ENCODE measurements at places on chromosomes 5 and 9.
A peak's percentile ranks its signal among the peaks of the same experiment; 100 is the strongest.

- DNase-seq = no peak
Measured at GRCh38 chr5:133347039-133347438, 265.3 kb downstream of the FSTL4 start.

DNA sequence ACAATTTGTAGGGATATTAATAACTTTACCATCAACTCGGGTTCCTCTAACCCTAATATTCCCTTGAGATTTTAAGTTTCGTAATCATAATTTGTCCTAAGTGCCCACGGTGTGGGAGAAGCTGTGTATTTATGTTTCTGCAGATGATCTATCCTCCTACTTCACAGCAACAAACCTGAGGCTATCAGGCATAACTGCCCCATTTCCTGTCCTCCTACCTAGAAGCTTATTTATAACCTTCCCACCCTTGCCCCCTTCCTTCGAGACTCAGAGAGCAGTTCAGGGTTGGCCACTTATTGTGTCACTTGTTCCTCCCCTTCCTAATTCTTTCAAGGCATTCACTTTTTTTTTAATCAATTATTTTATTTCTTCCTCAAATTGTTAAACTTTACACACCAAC, 29.6 kb upstream of the LCP2 start:
- DNase-seq = no peak

- no peak for DNase-seq
Measured at GRCh38 chr5:113897748-113898147, 384.3 kb downstream of the YTHDC2 start.

GRCh38 chr5:122192497-122193496, 63.5 kb downstream of the ZNF474 start:
- peak; percentile 74 for DNase-seq

GRCh38 chr5:4384649-4385048, 755.5 kb upstream of the ADAMTS16 start:
- no peak for DNase-seq

DNA sequence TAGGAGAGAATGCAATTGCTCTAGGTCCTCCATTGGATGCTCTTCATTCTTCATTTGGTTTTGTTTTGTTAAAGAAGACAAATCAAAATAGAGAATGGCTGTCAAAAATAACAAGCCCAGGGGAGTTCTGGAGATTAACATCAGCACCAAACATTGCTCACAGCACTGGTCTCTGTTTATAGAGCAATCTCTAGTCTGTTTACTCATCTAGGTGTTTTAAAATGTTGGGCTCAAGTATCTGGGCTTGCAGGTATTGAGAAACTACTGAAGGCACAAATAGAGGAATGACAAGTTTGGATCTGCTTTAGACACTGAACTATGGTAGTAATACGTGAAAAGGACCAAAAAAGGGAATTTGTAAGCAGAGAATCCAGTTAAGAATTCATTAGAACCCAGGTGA, 77.0 kb upstream of the TMC1 start:
- DNase-seq = no peak

DNA sequence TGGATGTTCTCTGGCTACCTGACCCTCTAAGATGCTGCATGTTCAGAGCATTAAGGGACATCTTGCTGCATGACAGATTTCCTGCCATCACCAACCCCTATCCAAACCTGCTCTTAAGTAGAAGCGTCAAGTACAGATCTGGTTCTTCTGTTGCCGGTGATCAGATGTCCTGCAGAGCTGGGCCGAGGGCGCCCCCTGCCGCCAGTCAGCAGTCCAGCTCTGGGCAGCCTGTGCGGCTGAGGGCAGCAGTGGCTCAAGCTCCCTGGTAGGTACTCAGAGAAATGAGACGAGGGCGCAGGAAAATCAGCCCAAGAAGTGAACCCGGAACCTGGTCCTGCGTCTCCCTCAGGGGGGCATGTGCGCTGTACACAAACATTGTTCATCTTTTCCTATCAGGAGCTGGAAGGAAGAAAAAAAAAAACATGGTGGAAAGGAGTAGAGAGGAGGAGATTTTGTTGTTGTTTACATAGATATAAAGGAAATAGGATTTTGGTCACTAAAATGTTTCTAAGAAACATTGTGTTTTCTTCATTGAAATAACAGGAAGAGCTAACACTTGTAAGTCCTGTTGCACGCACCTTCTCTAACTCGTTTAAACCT, 95.8 kb downstream of the CFAP90 start:
- no peak for DNase-seq

- DNase-seq = no peak
Measured at GRCh38 chr9:2300325-2300724, 285.2 kb downstream of the SMARCA2 start.

GRCh38 chr5:112870966-112871365, 9.9 kb downstream of the SRP19 start:
- no peak for DNase-seq

DNA sequence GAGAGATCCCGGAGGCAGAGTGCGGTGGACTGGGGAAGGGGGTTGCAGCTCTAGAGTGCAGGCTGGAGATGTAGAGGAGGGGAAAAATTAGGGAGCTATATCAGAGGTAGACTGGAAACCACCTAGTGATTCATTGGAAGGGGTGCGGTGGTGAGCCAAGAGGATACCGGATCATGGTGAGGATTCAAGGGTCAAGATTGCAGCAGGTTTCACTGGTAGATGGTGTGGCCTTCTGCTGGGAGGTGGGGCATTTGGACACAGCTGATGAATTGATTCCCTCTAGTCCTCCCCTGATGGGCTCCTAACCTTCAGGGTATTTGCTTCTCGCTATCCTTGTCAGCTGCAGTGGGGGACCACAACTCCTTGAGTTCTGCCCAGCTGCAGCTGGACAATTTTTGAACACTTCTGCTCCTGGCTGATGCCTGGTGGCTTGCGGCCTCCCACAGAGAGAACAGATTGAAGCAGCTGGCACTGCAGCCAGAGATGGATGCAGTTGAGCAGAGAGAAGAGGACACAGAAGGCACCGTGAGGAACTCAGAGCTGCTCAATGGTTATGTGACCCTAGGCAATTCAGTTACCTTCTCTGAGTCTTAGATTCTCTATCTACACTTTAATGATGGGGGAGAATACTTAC, 134.4 kb upstream of the ABCA1 start:
- no peak for DNase-seq

GRCh38 chr9:134223091-134223490, 58.7 kb upstream of the RNU6ATAC start:
- no peak for DNase-seq

- no peak for DNase-seq
Measured at GRCh38 chr9:107260437-107261081, 22.5 kb upstream of the RAD23B start.

DNA sequence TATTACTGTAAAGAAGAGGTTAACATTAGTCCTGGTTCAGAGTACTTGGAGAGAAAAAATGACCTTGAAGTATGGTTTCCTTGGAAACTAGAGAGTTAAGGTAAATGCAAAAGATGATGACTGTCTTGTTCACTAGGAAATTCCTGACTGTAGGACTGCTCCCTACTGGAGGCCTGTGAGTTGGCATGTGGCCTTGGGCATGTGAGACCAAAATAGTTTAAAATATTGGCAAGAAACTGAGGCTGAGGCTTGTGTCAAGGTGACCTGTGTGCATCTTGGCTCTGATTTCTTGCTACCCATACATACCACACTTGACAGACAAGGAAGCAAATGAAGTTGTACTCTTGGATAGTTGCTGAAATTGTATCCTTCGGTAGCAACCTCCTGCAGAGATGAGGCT, 96.5 kb downstream of the TARS1 start:
- DNase-seq = no peak

DNA sequence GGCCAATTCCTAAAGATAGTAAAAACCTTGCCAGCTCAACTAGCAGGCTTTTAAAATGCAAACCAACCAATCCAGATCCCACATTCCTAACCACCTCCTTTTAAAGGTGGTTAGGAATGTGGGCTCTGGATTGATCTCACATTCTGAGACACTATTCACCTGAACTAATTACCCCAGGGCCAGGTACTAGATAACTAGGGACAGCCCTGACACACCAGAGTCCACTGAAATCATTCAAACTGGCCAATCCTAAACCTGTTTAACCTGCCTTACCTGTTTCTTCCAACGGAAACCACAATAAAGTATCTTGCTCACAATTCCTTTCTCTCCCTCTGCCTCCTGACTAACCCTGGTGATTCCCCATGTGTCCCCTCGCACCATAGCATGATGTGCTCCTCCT, 168.3 kb upstream of the DMAC1 start:
- no peak for DNase-seq

GRCh38 chr5:72556351-72557166, 49.3 kb upstream of the ZNF366 start:
- DNase-seq = peak; percentile 51

DNA sequence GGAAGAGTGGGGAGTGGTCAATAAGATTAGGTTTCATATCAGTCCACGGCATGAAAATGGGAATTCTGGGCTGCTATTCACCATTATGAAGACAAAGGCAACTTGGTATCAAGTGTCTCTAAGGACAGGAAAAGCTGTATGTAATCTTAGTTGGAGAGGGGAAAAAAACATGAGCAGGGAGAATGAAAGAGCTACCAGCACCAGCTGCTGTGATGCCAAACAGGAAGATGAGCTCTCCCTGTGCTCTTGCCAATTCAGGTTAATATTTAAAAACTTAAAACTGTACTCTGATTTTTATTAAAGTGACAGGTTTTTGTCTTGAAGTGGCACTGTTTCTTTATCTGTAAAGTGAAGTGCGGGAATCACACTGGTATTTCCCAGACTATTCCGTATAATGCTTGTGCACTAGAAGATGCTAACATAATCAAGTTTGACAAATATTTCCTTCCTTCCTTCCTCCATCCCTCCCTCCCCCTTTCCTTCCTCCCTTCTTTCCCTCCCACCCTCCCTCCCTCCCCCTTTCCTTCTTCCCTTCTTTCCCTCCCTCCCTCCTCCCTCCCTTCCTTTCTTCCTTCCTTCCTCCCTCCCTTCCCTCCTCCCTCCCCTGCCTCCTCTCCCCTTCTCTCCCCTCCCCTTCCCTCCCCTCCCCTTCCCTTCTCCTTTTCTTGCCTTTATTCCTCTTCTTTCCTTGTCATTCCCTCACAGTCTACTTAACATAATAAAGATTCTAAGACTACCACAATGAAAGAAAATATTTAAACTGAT, 1383.0 kb upstream of the C9orf72 start:
- DNase-seq = no peak

GRCh38 chr5:124591583-124591982, 154.9 kb downstream of the ZNF608 start:
- no peak for DNase-seq

- DNase-seq = no peak
Measured at GRCh38 chr5:76667495-76667894, 44.3 kb upstream of the F2RL2 start.

GRCh38 chr5:122312591-122313406, 762 bp downstream of the SNCAIP start:
- DNase-seq = no peak

- no peak for DNase-seq
Measured at GRCh38 chr9:93161786-93162562, 22.0 kb upstream of the WNK2 start.

DNA sequence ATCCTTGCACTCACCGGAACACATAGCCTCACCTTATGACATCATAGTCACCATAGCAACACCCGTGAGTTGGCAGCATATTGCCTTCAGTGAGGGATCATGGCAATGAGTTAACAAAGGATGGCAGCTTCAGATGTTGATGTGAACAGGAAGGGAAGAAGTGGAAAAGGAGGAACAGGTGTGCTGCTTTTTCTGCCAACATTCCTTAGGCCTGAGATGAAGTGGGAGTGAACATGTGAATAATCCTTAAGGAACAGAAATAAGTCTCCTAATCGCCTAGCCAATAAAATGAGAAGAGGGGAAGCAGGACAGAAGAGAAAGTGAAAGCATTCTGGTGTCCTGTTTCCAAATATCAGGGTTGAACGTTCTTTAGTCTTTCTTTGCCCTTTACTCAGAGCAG, 360.0 kb downstream of the BRINP1 start:
- no peak for DNase-seq

DNA sequence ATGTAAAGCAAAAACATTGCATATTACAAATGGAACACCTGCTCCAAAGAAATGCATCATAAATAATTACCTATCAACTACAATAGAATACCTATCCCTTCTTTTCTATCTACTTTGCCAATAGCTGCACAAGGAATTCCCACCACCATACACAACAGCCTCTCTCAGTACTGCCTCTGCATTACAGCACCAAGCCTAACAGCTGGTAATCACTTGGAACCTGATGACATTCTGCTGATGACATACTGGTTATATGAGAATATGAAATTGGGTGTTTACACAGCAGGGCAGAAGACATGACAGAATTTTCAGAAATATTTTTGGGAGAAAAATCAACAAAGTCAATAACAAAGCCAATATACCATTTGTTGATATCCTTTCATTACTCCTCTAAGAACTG, 43.2 kb downstream of the PSMB7 start:
- DNase-seq = no peak

- DNase-seq = no peak
Measured at GRCh38 chr5:54882101-54882500, 103.3 kb downstream of the ESM1 start.

DNA sequence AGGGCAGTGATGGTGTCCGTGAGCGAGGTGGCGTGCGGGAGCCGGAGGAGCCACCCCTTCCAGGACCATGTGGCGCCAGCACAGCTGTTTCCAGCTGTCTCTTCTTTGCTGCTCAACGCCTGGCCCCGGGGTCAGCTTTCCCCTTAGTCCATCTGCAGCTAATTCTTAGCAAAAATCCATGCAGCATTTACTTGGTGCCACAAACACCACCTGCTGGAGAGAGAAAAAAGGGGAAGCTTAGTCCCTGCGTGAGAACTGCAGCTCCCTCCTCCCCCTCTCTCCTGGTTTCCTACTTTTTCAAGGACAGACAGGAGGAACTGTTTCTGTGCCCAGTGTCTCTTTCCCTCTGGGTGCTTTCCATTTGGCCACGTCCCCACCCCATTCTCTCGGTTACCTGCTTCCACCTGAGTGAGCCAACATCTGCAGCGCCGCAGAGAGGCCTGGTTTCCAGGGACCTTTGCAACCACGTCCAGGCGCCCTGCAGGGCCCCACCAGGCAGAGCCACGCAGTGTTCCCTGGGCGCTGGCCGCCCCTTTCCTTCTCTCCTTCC, 3.4 kb downstream of the SLC6A19 start:
- DNase-seq = peak; percentile 66

GRCh38 chr9:130766021-130766926, 68.8 kb upstream of the ABL1 start:
- no peak for DNase-seq

- DNase-seq = no peak
Measured at GRCh38 chr9:69463497-69464068, 138.6 kb downstream of the ENTREP1 start.

GRCh38 chr9:86126998-86127972, 27.9 kb upstream of the GOLM1 start:
- DNase-seq = peak; percentile 45

DNA sequence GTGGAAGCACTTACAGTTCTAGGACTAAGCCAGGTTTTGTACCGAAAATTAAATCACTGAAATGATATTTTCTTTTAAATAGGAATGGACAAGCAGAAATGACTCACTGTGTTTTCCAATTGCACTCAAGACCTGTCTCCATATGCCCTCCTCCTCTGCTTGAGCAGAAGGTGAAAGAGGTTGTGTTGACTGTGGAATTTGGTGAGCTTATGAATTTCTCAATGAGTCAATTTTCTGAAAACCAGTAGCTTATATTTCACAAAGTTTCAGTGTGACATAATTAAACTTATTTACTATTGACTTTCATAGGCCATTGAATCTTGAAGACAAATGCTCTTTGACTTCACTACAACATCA, 249.9 kb downstream of the NPR3 start:
- DNase-seq = no peak

- no peak for DNase-seq
Measured at GRCh38 chr5:165139262-165139661, 1633.8 kb downstream of the MAT2B start.

GRCh38 chr9:128632066-128632465, 24.6 kb downstream of the DYNC2I2 start:
- no peak for DNase-seq

Data from renal cortex interstitium (tissue), 15 donors.